ELF-1 (cell line): ENCODE measurements at places on chromosomes 11 and 22.

DNA sequence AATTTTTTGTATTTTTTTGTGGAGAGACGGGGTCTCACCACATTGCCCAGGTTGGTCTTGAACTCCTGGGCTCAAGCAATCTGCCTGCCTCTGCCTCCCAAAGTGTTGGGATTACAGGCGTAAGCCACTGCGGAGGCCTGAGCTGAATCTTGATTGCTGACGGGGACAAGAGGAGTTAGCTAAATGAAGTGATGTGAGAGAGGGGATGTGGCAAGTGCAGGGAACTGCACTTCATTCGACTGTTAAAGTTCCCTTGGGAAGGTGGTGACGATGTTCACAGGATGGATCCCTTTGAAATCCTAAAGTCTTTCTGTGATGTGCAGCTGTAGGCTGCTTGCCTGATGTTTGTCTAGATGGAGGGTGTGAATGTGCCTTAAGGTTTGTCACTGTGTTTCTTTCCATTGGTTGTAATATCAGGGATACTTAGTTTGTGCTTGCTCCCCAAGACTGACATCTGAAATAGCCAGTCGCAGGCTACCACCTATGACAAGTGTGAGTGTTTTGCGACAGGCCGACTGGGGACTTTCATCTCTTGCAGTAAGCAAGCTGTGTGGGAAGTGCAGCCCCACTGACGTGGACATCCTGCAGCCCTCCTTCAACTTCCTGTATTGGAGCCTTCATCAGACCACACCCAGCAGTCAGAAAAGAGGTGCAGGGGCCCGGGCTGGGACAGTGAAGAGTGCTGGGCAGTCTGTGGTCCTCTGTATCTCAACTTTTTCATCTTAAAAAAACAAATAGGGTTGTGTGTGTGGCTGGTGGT lies 19.6 kb upstream of the CCDC134 start:
- DNase-seq, result no peak

- no peak for DNase-seq
Observed at GRCh38 chr22:49670456-49671330, 157.0 kb downstream of the BRD1 start.

DNA sequence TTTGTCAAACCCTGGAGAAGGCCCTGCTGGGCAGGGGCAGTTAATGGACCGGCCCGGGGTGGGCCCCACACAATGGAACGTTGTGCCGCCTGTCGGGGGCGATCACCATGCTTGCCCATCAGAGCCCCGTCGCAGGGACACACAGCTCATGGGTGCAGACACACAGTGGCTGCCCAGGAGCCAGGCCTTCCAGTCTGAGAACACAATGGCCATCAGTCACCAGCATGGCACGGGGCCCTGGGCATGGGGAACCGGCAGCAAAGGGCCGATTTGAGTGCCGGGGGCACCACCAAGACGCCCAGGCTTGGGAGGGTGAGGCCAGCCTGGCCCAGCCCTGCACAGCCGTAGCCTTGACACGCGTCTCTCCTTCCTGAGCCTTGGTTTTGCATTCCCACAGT lies 7.1 kb downstream of the LINC01488 start:
- no peak for DNase-seq

GRCh38 chr11:69529001-69529400 lies 47.5 kb downstream of the LINC01488 start:
- DNase-seq, result no peak

GRCh38 chr22:37306494-37306829 lies 24.2 kb downstream of the CYTH4 start:
- DNase-seq, result no peak

DNA sequence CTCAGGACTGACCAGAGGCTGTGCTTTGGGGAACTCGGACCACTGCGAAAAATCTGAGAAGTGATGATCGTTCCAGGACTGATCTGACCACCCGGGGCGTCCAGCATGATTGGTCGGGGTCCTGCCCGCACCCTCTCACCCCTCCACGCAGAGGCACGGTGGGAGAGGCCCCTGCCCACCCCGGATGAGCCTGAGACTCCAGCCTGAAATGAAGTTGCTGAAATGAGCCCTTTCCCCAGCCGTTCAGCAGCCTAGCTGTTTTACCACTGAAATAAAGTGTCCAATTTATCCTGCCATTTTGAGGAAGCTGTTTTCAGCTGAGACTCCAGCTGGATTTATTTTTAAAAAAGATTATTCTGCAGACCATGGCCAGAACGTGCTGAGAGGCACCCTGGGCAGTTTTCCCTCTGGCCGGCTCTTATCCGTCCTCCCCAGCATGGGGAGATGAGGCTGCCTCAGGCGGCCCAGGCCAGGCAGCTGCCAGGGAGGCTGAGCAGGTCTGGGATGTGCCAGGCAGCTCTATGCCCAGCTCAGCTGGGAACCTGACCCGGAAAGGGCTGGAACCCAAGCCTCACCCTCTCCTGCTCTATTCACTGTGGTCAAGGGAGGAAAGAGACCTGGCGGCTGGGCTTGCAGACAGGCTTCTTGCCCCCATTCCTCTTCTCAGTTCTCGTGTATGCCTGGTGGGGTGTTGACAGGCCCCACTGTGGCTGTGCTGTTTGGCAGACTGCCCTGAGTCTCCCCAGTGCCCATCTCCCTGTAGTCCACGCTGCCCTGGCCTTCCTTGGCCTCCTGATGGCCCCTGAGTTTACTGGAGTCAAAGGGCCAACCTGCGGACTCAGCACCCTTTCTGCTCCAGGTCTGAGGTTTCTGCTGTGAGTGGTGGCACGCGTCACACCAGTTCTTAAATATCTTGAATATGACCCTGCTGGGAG lies 161.0 kb upstream of the B3GAT1 start:
- DNase-seq, result no peak

DNA sequence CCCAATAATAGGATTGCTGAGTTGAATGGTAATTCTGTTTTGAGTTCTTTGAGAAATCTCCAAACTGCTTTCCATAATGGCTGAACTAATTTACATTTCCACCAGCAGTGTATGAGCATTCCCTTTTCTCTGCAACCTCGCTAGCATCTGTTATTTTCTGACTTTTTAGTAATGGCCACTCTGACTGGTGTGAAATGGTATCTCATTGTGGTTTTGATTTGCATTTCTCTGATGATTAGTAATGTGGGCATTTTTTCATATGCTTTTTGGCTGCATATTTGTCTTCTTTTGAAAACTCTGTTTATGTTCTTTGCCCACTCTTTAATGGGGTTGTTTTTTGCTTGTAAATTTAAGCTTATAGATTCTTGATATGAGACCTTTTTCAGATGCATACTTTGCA lies 97.4 kb downstream of the FDX1 start:
- no peak for DNase-seq

GRCh38 chr11:42329929-42330565 lies 870.6 kb upstream of the LRRC4C start:
- DNase-seq, result no peak

DNA sequence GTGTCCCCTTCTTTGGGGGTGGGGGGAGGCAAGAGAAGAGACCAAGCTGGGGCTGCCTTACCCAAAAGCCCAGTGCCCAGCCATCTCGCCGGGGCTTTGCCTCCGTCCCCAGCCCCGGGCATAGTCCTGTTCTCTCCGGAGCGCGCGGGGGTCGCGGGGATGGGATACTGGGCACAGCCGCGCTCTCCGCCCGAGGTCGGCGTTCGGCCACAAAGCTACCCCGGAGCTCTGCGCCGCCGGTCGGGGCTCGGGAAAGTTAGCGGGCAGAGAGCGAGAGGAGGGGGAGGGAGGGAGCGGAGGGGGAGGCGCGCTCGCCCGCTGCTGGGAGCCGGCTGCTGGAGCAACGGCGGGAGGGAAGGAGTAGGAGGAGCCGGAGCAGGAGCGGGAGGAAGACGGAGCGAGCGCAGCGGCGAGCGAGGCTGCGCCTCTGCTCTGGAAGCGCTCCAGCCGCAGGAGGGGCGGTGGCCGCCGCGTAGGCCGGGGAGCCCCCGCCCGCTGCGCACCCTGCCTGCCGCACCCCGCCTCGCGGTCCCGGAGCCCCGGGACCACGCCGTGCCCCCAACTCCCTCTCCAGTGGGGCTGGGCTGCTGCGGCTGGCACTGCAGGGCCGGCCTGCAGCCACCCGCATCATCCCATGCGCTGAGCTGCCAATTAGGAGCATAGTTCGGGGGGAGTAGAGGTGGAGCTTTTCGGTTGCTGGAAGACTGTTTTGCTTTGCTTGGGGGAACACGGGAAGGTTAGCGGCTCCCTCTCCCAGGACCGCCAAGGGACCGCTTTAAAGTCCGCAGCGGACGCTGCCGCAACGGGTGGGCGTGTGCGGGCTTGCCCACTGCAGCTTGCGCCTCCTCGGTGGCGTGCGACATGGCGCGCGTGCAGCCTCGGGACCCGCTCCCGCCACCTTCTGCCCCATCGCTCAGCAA lies at the start of gene SCN4B:
Gene SCN4B, minus strand, starts transcription at position 272 of the 920 bp plus-strand sequence. Its CDS starts 150 bp downstream, at position 122.
- peak; percentile 78 for DNase-seq

GRCh38 chr11:63179432-63180041 lies 35.5 kb upstream of the SLC22A24 start:
- DNase-seq, result no peak

GRCh38 chr11:131944736-131945135 lies 574.3 kb downstream of the NTM start:
- no peak for DNase-seq

GRCh38 chr11:64766881-64767280 lies 7.1 kb upstream of the PYGM start:
- no peak for DNase-seq

- peak; percentile 72 for DNase-seq
Observed at GRCh38 chr11:125923012-125923579, 18.8 kb downstream of the DDX25 start.

- DNase-seq, result no peak
Observed at GRCh38 chr11:57485217-57485990, 25.1 kb downstream of the RTN4RL2 start.

DNA sequence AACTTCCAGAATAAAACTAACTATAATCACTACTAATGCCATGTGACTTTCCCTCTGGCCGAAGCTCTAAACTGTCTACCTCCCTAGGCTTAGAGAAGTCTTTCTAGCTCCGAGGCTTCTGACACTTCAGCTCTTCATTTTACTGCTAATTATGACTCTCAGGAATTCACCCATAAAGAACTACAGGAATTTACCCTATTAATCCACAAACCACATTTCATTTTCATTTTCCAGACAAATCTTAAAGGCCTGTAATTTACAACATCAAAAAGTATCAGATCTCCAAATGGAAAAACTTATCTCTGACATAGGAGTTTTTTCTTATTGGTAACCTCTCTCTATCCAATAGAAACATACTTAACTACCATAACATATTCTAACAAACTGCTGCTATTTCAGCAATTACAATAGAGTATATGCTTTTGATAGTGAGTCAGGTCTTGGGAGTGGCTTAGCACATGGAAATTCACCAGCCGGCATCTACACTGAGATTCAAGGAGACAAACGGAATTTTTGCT lies 33.4 kb downstream of the MRTFA start:
- no peak for DNase-seq

GRCh38 chr11:133238495-133238894 lies 293.8 kb downstream of the OPCML start:
- DNase-seq, result no peak

- DNase-seq, result peak; percentile 50
Observed at GRCh38 chr11:76654298-76654851, 16.2 kb downstream of the LRRC32 start.

DNA sequence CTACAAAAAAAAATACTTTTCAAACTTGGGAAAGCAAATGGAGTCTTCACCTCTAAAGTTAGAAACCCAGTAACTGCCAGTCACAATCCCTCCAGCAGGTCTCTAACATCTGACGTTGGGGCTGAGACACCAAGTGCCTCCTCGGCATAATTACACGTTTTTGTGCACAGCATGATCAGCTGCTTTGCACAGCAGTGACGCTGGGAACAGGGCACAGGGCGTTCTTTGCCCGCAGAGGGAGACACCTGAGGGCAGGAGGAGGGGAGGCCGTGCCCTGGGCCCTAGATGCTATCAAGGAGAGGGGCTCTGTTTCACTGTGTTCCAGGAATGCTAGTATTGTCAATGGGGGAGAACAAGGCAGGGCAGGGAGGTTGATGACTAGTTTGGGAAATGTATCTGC lies 120.1 kb downstream of the PARVA start:
- no peak for DNase-seq

- DNase-seq, result peak; percentile 42
Observed at GRCh38 chr11:3051196-3052108, 5.8 kb downstream of the CARS1 start.

DNA sequence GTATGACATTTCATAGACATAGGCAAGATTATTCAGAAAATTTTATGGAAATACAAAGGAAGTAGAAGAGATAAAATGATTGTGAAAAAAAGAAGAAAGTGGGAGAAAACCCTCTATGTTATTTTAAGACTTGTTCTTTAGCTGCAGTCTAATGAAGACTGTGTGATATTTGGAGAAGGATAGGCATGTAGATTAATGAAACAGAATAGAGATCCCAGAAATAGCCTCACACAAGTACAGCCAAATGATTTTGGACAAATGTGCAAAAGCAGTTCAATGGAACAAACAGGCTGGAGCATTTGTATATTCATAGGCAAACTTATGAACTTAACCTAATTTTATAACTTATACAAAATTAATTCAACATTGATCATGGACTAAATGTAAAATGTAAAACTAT lies 14.3 kb downstream of the ANO5 start:
- DNase-seq, result no peak

- DNase-seq, result no peak
Observed at GRCh38 chr11:128941573-128942271, 949 bp downstream of the TP53AIP1 start.

GRCh38 chr11:113555071-113555619 lies 79.9 kb upstream of the DRD2 start:
- peak; percentile 65 for DNase-seq

DNA sequence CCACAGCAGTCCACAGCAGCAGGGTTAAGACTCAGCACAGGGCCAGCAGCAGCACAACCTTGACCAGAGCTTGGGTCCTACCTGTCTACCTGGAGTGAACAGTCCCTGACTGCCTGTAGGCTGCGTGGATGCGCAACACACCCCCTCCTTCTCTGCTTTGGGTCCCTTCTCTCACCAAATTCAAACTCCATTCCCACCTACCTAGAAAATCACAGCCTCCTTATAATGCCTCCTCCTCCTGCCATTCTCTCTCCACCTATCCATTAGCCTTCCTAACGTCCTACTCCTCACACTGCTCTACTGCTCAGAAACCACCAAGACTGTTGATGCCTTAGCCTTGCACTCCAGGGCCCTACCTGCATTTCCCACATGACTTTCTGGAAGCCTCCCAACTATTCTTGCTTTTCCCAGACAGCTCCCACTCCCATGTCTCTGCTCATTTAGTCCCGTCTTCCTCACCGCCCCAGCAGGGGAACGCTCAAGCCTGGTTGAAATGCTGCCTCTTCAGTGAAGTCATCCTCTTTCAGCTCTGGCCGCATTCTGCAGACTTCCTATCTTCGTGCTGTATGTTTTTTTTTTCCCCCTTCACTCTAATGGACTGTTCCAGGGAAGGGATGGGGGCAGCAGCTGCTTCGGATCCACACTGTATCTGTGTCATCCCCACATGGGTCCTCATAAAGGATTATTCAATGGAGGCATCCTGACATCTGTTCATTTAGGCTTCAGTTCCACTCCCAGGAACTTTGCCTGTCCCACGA lies 3.3 kb downstream of the IL18BP start:
- DNase-seq, result no peak
